Stimulated activated CD8-positive, alpha-beta memory T cell treated with anti-CD3 and anti-CD28 coated beads, Interleukin-2, amount 100 ng/mL, for 1 hour (primary cell): ENCODE measurements at places on chromosomes 5 and 9.

GRCh38 chr5:1161833-1162229, 39.6 kb upstream of the SLC6A19 start:
- no peak for DNase-seq

DNA sequence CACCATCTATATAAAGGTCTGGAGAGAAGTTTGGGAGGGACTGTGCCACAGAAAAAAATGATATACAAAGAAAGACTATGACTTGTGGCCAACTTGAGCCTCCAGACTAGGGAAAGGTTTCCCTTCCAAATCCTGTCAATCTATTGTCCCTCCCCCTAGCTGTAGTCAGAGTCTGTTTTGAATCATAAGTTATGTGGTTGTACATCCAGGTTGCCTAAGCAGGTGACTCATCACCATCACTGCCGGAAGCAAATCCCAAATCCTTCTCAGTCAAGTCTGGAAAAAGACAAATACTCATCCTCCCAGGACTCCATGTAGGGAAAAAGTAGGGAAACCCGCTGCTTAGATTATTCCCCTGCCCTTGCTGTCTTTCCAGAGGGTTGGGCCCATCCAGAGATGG, 235.7 kb downstream of the CDK5RAP2 start:
- no peak for DNase-seq

- DNase-seq = no peak
Measured at GRCh38 chr5:119527351-119527750, 75.1 kb downstream of the HSD17B4 start.

- no peak for DNase-seq
Measured at GRCh38 chr9:77956555-77956954, 75.1 kb downstream of the GNAQ start.

GRCh38 chr9:88980740-88981203, 10.5 kb upstream of the S1PR3 start:
- no peak for DNase-seq

GRCh38 chr9:134193912-134194535, 29.7 kb upstream of the RNU6ATAC start:
- DNase-seq = no peak

- no peak for DNase-seq
Measured at GRCh38 chr5:65625743-65626142, 916 bp downstream of the SHLD3 start.

GRCh38 chr9:105413525-105413924, 34.3 kb upstream of the FSD1L start:
- DNase-seq = no peak

GRCh38 chr5:116806836-116807235, 232.2 kb upstream of the SEMA6A start:
- DNase-seq = no peak

- DNase-seq = no peak
Measured at GRCh38 chr5:148956477-148957385, 106.1 kb downstream of the SH3TC2 start.
